Right cardiac atrium (tissue), 5 donors: ENCODE measurements at places on chromosomes 6 and 20. TPM values are rescaled to one million over a fixed set of nuclear protein-coding genes. Genes with fewer than 3 reads are reported as not detected.

GRCh38 chr6:161437851-161438250, 164.0 kb upstream of the AGPAT4 start:
- DNase-seq = no peak

The DEF6 gene
- 3.6 TPM for total RNA-seq

The ASCC3 gene
- 22.1 TPM for total RNA-seq

DNA sequence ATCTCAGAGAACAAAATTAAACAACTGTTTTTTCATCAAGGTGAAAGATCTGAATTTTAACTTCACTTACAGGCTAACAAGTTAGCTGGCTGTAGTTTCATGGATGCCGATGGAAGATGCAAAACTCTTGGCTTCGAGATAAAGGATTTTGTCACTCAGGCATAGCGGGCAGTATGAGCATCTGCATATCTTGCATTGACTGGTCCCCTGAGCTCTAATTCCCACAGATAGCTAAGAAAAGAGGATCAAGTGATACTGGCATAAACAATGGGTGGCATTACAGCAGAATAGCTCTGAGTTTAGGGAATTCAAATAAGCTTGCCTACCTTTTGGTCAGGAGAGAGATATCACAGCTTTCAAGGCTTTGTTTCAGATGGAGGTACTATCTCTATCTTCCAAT, 1.8 kb upstream of the CLVS2 start:
- DNase-seq = no peak
